Stimulated activated CD4-positive, alpha-beta T cell treated with anti-CD3 and anti-CD28 coated beads, Interleukin-15, amount 100 ng/mL, for 1 hour (primary cell): ENCODE measurements at places on chromosomes 6 and 20.

DNA sequence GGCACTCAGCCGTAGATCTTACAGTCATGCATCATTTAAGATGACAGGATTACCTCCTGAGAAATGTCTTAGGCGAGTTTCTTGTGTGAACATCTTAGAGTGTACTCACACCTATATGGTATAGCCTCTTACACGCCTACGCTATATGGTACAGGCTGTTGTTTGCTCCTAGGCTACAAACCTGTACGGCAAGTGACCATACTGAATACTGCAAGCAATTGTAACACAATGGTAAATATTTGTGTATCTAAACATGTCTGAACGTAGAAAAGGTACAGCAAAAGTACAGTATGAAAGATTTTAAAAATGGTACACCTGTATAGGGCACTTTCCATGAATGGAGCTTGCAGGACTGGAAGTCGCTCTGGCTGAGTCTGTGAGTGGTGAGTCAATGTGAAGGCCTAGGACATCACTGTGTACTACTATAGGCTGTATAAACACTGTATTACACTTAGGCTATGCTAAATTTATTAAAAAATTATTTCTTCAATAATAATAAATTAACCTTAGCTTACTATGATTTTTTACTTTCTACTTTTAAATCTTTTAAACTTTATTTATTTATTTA is 541 bp upstream of the IL20RA start:
- no peak for DNase-seq

GRCh38 chr6:35717449-35718374 is 19.1 kb upstream of the ARMC12 start:
- DNase-seq = no peak

GRCh38 chr6:18121580-18122127 is 823 bp downstream of the NHLRC1 start:
- no peak for DNase-seq

GRCh38 chr6:110664933-110665332 is 150.3 kb downstream of the CDK19 start:
- DNase-seq = no peak

- no peak for DNase-seq
Observed at GRCh38 chr6:31922942-31923341, 4.6 kb upstream of the C2 start.

DNA sequence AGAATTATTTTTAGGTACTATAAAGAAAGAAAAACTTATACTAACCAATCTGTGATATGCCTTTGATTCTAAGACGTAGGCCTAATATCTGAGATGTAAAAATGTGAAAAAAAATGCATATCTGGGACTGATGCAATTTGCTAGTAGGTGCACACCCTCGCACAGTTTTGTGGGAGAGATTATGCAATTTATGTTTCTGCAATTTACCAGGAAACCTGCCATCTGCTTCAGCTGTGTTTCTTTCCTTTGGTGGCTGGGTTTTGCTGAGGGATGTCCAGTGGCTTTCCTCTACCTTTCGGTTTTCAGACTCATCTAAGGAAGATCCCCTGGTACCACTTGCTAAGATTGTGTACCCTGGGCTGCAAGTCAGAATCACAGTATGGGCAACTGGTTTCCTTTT is 186.9 kb downstream of the ZFP64 start:
- DNase-seq = no peak

DNA sequence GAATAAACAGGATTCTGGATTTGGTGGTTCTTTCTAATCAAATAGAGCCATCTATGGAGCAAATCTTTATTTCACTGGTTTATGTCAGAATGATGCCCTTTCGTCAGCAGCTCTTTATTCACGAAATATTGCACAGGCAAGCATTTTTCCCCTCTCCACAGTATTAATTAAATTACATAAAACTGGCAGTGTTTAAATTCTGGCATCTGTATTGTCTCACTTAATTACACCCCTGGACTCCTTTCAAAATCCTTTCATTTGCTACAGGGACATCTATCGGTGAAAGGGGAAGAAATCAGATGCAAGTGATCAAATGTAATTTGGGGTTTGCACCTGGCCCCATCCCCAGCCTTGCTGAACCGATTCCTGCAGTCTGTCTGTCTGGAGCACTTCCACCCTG is 801.9 kb downstream of the QKI start:
- no peak for DNase-seq

GRCh38 chr6:25424303-25424702 is 145.1 kb downstream of the CARMIL1 start:
- DNase-seq = no peak

DNA sequence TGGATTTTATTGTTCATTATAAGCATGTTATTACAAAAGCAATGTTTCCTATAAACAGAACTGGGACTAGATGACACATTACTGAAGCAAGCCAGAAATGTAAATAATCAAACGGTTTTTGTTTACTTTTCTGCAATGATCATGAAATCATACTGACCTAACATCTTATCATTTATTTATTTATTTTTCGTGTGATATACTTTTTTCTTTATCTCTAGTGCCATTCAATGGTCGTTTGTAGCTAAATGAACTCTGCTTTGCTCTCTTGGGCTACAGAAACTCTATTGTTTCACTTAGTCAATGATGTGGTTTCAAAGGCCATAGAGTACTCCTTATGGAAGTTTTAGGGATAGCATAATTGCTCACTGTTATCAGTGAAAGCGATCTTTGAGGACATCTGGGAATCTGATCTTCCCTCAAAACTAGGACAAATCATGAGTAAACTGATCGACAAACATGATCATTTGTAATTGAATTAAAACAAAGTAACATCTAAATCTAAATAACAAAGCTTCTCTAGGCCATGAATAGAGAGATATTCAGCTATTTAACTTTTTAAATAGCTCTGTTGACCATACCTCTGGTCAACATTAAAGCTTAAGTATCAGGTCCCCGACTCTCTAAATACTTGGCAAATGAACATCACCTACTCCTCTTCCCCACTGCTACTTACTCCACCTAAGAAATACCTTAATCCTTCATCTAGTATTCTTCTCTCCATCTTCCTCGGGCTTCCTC is 933.4 kb downstream of the TFAP2A start:
- no peak for DNase-seq

GRCh38 chr6:121522265-121522664 is 86.8 kb downstream of the GJA1 start:
- no peak for DNase-seq

DNA sequence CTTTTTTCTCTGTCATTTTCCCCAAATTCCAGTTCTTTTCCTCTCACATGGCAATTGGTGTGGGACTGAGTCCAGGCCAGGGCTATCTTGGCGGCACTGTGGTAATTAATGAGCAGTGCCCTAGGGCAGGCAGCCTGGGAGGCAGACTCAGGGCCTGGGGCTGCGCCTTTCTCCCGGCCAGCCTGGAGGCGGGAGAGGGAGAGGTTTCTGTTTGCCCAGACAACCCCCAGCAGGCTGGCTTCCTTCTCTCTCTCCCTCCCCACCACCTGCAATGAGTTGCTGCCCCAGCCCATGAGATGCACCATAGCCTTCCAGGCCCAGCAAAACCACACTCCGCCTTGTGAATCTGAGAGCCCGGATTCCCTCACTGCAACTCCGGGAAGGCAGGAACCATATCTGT is 15.1 kb upstream of the CCDC167 start:
- no peak for DNase-seq

- DNase-seq = no peak
Observed at GRCh38 chr6:167705211-167705750, 121.4 kb upstream of the AFDN start.

DNA sequence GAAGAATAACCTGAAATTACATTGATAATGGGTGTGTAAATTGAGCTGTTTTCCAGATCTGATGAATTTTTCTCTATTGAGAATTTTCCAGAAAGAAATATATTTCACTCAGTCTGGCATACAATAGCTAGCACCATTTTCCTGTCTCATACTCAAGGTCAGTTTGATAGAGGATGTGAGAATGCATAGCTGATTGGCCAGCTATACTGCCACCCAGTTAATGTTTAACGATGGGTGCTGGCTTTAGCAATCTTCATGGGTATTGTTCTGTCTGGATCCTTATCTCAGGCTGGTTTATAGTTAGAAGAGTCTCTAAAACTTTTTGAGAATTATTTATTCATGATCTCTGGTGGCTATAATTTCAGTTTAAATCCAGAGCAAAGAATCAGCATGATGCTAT is 147.4 kb downstream of the HDGFL1 start:
- no peak for DNase-seq

- DNase-seq = no peak
Observed at GRCh38 chr6:8279041-8279805, 156.1 kb downstream of the SLC35B3 start.

DNA sequence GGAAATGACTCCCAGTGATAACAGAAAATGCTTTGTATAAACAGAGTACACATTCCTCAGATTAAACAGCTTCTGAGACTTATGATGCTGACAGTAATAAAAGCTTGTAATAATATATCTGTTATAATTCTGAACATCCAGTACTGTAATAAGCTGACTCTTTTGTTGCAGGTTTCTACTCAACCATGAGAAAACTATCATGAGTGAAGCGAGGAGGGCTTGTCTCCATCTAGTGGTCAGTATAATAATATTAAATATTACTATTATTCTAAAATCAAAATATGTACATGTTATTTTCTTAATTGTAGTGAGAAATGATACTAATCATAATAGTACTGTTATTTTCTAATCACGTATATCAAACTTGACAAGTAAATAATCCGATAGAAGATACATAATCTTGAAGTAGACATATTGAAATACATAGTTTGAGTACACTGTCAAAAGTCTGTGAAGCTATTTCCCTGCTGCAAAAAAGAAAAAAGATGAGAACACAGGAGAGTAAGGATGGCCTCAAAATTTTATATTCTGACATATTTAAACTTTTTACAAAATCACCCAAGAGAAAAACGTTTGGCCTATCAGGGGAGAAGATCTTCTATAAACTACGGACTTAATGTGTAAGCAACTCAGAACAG is 183.1 kb downstream of the MOXD1 start:
- DNase-seq = no peak

GRCh38 chr6:90490030-90490716 is 96.7 kb downstream of the MAP3K7 start:
- no peak for DNase-seq

DNA sequence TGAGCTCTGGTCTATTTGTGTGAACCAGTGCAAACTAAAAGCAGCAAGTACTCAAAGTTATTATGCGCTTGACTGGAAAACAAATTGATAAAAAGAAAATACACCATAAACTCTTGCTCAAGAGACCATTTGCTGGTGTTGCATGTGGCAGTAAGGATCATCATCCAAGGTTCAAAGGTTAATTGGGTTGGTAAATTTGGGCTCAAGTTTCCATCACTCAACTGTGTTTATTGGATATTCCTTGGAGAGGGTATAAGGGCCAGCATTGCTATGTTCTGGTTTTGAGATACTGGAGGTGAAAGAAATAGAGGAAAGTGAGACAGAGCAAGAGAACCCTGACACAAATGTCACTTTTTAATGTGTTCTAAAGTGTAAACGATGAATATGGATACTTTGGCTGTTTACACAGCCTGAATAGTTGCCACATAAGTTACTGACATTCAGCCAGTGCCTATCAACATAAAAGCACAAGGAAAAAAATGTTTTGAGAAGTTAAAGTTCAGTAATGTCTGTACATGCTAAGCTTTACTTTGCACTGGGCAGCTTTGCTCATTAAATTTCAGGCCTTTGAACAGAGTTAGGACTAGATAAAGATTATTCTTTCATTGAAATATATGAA is 736.1 kb downstream of the HDGFL1 start:
- DNase-seq = no peak

DNA sequence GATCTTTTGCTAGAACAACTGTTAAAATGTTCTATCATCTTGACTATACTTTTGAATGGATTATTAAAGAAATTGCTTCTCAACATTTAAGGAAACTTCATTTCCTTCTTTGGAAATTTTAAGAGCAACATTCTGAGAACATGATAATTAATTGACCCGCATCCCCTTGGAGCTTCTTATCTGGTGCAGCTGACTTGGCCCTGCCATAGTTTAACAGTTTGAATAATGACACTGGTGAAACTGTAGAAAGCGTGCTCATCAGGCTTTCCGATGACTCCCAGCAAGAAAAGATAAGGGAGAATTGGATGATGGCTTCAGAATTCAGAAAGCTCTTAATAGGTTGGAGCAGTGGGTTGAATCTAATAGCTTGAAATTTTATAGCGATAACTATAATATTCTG is 38.1 kb downstream of the SNX9 start:
- no peak for DNase-seq

DNA sequence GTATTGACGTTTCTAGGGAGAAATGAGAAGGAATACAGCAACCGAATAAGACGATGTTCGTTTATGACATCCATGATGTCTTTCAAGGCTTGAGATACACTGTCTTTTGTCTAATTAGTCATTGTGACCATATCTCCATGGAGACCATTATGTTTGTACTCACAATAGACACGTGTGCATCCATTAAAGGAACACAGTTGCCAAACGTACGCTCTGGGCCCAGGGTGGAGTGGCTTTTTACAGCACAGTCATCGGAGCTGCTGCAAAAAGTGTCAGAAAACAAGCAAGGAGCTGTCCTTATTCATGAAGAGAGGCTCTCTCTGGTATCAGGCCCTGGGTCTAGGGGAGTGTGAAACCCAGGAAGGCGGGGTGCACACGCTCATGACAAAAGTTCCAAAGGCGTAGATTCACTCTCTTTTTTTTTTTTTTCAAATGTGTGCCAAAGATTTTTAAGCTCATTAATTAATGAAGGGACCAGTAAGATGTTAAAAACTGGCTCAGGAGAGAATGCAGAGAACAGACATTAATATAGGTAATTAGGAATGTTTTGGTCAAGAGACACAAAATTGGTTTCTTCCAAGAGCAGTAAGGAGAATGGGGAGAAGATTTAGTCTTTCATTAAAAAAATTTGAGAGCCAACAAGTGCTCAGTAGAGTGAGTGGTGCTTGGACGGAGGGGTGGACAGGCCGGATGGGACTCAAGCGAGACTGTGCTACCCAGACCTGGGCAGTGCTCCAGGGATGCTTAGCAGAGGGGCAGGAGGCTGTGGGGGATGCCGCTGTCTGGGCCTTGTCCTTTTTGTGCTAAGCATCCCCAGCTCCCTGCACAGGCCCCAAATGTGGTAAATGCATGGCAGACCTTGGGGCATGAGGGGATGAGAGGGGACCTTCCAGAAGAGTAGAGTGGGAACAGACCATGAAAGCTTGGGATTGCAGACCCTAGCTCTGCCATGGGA is 34.9 kb upstream of the GTSF1L start:
- no peak for DNase-seq

- DNase-seq = no peak
Observed at GRCh38 chr6:7080311-7080710, 27.4 kb upstream of the RREB1 start.

DNA sequence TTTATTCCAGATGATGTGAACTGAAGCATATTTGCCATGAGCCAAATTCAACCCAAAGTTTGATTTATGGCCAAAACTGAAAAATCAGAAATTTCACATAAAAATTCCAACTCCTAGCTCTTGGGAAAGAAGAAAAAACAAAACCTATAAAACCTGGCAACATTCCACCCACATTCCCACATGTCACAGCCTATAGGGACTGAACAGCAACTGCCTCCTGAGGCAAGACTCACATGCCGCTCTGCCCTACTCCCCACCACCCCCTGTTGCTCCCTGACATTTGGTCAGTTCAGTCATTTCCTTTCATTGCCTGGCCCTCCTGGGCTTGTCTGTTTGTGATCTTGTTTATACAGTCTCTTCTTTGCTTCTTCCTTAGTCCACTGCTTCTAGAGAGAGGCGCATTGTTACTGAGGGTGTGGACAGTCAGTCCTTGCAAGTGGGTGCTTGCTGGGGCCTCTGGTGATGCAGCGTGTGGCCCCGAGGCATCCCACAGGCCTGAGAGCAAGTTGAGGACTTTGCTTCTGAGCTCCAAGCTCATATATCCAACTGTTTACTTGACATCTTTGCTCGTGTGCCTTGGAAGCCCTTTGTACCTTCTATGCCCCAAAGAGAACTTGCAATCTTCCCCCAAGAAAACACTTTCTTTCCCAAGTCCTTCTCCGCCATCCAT is 31.4 kb downstream of the NFATC2 start:
- DNase-seq = no peak
